NCI-H226 (cell line): ENCODE measurements at places on chromosomes 1 and 21.
A peak's percentile ranks its signal among the peaks of the same experiment; 100 is the strongest.

DNA sequence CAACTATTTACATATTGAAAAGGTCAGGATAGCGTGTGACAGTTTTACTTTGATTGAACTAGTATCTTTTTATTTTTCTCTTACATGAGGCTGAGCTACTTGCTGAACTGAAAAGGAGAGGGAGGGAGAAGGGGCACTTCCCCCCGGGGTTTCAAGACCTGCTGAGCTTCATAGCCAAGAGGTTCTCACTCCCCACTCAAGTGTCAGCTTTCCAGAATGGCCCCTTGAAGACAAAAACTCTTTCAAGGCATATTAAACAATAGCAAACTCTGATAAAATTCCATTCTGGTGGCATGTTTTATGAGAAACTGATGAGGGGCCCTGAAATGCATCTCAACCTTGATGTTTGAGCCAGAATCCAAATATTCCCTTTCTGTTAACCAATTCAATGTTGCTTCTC lies 143.0 kb downstream of the KAZN start:
- no peak for DNase-seq

DNA sequence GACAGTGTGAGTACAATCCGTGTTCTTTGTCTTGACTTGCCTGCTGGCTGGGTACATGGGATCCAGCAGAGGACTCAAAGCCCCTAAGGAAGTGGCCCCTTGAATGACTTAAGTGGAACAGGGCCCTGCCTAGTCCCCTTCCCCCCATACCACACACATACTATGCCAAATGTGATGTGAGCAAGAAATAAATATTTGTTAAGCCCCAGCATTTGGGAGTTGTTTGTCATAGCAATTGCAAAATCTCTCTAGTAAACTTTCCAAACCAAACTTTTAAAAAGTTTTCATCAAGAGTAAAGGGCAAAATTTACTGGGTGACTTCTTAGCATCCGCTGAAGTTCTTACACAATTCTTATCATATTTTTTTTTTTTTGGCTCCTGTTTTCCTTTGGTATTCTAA lies 32.5 kb upstream of the CACHD1 start:
- DNase-seq = no peak

DNA sequence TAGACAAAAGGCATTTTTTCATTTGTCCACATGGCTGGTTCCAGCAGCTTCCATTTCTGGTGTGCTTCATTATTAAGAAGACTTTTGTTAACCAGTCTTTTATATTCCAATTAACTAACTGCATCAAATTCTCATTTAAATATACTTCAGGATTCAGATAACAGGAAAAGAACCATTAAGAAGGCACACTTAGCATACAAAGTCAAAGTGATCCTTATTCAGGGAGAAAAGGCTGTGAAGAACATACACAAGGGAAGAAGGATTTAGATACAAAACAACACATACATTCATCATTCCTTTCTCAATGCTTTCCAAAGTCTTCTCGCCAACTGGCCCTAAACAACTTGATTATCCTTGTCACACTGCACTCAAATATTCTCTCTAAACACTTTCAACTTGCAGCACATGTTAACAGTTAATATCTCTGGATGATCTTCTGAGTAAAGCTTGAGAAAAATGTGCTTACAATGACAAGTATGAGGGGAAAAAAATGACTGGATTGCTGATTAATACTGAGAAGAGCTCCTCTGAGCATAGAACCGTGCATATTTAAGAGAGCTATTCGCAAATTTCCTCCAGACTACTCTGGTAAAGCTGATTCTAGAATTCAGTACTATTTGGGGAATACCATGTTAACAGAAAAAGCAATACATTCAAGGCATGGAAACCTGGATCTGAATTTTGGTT lies 225.2 kb upstream of the TNR start:
- DNase-seq = no peak

GRCh38 chr21:18070392-18070791 lies 174.2 kb upstream of the CHODL start:
- DNase-seq = no peak

GRCh38 chr1:229625071-229625914 lies 629 bp downstream of the TAF5L start:
- peak; percentile 2 for DNase-seq

DNA sequence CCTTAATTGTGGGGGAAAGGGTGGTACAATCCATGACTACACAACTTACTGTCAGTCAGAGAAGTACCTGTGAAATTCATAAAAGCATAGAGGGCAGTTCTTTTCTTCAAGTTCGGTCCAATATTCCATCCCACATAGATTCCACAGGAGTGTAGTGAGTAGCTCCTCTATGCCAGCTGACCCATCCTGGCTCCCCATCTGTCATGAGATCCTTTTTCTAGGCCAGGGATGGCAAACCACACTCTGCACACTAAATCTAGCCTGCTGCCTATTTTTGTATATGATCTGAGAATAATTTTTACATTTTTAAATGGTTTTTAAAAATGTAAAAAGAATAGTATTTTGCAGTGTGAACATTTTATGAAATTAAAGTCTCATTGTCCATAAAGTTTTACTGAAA lies 107.0 kb upstream of the TSPAN2 start:
- DNase-seq = no peak

- DNase-seq = no peak
Observed at GRCh38 chr21:31255896-31256295, 88.2 kb downstream of the TIAM1 start.

DNA sequence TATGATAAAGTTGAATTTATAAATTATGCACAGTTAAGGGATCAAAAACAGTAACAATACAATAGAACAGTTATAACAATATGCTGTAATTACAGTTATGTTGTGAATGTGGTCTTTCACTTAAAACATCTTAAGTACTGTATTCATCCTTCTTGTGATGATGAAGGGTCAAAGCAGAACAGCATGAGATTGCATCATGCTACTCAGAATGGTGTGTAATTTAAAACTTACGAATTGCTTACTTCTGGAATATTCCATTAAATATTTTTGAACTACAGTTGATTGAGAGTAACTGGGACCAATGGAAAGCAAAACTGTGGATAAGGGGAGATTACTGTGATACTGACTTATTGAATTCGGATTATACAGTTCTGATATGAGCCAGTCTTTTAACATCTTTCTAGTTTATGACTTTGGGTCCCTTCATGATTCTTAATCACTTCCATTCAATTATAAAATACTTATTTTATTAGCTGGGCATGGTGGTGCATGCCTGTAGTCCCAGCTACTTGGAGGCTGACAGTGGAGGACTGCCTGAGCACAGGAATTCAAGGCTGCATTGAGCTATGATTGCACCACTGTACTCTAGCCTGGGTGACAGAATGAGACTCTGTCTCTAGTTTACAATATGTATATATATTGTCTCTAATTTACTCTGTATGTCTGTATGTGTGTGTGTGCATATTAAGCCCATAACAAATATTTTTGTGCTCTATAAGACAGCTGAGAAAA lies 43.2 kb downstream of the ATP1B1 start:
- DNase-seq = no peak

DNA sequence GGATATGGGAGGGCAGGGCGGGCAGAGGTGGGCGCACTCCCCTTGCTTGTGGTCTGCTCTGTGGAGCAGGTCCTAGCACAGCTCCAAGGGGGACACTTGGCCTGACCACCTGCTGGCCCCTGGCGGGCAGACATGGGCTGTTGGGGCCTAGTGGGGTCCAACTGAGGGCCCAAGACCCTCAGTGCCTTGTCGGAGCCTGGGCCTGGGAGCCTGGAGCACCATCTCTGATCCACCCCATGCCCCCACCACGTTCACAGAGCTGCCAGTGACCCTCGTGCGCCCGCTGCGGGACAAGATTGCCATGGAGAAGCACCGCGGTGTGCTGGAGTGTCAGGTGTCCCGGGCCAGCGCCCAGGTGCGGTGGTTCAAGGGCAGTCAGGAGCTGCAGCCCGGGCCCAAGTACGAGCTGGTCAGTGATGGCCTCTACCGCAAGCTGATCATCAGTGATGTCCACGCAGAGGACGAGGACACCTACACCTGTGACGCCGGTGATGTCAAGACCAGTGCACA lies 70.6 kb downstream of the OBSCN start:
- no peak for DNase-seq

- DNase-seq = no peak
Observed at GRCh38 chr1:240802271-240802670, 190.3 kb upstream of the GREM2 start.

GRCh38 chr1:11178021-11179015 lies 10.8 kb upstream of the ANGPTL7 start:
- DNase-seq = peak; percentile 20

- DNase-seq = peak; percentile 23
Observed at GRCh38 chr1:63112155-63112900, 210.0 kb upstream of the FOXD3 start.

- DNase-seq = no peak
Observed at GRCh38 chr21:37372951-37373350, 6.4 kb downstream of the DYRK1A start.

- DNase-seq = no peak
Observed at GRCh38 chr21:24823247-24823646, 784.0 kb downstream of the MRPL39 start.

DNA sequence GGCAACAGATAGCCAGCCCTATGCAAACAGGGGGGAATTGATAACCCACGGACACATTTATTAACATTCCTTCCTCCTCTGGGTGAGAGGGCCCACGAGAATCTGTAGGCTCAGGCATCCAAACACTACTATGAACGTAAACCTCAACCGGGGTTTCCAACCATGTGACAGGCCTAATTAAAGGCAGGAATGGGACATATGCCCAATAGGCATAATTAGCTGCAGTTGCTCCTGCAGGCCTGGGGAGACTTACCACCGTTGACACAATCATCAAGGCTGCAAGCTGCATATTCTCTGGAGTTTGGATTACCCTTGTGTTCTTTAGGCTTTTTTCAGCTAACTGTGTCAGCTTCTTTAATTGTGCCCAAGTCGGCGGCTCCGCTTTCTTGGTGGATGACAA lies 22.2 kb upstream of the GBP1 start:
- no peak for DNase-seq

GRCh38 chr1:51989582-51990477 lies 670 bp downstream of the RAB3B start:
- DNase-seq = no peak

DNA sequence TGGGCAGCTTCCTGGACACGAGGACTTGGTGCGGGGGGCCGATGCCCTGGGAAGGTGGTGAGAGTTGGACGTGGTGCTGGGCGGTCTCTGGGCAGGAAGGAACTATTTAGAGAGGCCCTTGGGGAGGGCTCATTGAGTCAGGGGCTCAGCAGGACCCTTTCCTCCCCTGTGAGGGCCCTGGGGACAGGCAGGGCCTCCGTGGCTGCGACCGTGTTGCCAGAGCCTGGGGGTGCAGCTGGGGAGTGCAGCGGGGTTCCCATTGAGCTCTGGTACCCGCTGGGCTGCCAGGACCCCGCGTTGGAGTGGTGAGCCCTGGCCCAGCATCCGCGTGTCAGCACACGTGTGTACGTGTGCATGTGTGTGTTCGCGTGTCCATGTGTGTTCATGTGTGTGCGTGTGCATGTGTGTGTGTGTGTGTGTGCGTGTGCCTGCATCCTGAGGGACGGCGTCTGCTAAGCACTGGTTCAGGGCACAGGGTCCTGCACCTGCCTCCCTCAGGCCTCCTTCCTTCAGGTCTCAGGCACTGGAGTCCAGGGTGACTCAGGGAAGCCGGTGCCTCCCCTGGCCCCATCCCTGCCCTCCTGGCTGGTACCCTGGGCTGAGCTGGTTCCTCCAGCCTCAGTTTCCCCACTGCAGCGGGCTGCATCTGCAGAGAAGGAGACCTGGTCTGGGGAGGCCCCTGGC lies 10.7 kb downstream of the RNF223 start:
- no peak for DNase-seq

- DNase-seq = no peak
Observed at GRCh38 chr1:200242110-200243041, 167.5 kb downstream of the ZNF281 start.

GRCh38 chr1:231584117-231584516 lies 42.5 kb upstream of the DISC1 start:
- DNase-seq = peak; percentile 48

GRCh38 chr1:220170836-220171526 lies 77.0 kb downstream of the IARS2 start:
- no peak for DNase-seq

- DNase-seq = peak; percentile 33
Observed at GRCh38 chr1:16082283-16083038, 9.0 kb upstream of the FAM131C start.

DNA sequence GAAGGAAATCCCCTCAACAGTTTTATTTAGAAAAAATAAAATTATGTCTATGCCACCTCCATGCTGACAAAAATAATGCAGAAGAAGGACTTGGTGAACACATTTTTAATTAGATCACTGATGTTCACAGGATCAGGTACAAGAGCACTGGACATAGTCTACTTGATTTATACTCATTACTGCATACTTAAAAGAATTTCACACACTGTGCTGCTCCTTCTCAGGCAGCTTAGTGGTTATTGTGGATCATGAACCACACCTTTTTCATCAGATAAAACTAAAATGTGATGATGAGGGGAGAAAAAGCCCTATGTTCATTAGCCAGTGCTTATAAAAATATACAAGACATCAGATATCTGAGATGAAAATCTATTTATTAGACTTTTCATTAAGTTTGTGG lies 103.3 kb upstream of the DPH5 start:
- peak; percentile 34 for DNase-seq

DNA sequence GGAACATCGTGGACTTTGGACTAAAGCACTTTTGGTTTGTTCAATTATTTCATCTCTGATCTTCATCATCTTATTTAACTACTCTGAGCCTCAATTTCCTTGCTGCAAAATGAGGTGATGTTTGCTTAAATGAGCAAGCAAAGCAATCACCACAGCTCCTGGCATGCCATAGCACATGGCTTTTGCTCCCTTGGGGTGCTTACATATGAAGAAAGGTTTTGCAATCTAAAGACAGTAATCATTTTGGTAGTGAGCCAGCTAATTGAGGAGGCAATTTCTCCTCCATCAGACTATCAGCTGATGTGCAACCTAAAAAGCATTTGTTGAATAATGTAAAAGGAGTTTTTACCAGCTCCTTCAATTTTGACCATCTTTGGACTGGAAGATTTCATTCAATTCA lies 68.8 kb upstream of the KCNJ15 start:
- no peak for DNase-seq

DNA sequence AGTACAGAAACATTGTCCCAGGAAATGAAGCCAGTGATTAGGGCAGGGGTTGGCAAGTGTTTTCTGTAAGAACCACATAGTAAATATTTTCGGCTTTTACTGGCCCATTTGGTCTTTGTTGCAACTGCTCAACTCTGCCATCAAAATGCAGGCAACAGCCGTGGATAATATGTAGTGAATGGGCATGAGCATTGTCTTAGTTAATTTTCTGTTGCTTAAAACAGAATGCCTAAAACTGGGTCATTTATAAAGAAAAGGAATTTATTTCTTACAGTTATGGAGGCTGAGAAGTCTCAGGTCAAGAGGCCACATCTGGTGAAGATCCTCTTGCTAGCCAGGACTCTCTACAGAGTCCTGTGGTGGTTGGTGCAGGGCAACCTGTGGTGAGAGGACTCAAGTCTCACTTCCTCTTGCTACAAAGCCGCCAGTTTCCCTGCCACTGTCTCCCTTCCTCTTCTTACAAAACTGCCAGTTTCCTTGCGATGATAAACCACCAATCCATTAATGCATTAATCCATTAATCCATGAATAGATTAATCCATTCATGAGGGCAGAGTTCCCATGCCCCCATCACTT lies 166.4 kb downstream of the PSMG1 start:
- no peak for DNase-seq
